ENCODE measurements at places on chromosomes 4 and X.

GRCh38 chr4:153295131-153295755, 49.2 kb upstream of the MND1 start:
- DNase-seq = no peak

GRCh38 chr4:23333556-23333945, 556.3 kb downstream of the PPARGC1A start:
- DNase-seq = no peak

DNA sequence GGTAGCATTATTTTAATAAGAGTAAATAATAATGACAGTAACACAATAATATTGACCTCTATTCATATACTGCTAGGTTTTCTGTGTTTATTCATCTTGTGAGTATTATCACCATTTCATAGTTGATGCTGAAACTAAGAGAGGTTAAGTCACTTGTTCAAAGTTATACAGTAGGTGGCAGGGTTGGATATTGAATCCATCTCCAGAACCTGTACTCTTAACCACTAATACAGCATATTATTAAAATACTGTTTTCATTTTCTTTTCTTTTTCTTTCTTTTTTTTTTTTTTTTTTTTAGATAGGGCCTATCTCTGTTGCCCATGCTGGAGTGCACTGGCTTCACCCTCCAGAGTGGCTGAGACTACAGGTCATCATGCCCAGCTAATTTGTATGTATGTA, 7.1 kb upstream of the ELF2 start:
- DNase-seq = no peak

DNA sequence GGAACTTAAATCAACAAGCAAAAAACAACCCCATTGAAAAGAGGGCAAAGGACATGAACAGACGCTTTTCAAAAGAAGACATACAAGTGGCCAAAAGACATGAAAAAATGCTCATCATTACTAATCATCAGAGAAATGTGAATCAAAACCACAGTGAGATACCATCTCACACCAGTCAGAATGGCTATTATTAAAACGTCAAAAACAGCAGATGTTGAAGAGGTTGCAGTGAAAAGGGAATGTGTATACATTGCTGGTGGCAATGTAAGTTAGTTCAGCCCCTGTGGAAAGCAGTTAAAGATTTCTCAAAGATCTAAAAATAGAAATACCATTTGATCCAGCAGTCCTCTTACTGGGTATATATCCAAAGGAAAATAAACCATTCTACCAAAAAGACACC, 22.6 kb downstream of the RTL9 start:
- DNase-seq = no peak

DNA sequence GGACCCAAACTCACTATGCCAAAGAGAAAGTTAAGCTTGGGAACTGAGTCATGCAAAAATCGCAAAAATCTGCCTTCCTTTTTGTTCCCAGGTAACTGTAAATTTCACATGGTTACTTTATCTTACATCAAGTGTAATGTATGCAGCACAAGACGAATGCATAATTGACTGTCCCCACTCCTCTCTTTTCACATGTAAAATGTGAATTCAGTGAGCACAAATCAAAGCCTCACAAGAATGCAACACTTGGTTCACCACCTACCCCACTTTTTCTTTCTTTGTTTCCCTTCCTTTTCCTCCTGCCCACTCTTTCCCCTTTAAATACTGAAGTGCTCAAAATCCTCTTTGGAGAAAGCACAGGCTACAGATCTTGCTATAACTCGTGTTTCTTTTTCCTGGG, 53.2 kb downstream of the MAGED4B start:
- DNase-seq = no peak

GRCh38 chr4:80239480-80240150, 26.8 kb upstream of the FGF5 start:
- DNase-seq = no peak

GRCh38 chr4:159360549-159360948, 257.7 kb downstream of the RAPGEF2 start:
- DNase-seq = no peak

- DNase-seq = peak; percentile 8
Measured at GRCh38 chrX:119488749-119489148, 20.5 kb downstream of the SLC25A5 start.

DNA sequence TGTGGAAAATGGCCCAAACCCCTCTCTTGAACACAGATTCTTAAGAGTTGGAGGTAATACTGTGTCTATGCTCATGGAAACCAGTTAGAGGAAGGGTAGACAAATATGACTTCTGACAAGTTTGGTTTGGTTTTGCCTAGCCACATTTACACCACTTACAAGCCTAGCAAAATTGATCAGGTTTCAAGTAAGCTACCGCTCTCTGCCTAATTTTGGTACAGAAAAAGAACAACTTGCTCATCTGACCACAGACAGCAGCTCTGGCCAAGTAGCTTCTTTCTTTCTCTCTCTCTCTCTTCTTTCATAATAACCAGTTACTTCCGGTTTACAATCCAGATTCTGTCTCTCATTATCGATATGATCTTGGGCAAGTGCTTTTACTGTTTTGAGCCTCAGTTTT, 260.0 kb downstream of the GLUD2 start:
- DNase-seq = no peak

- no peak for DNase-seq
Measured at GRCh38 chr4:4720646-4721045, 138.8 kb upstream of the MSX1 start.

DNA sequence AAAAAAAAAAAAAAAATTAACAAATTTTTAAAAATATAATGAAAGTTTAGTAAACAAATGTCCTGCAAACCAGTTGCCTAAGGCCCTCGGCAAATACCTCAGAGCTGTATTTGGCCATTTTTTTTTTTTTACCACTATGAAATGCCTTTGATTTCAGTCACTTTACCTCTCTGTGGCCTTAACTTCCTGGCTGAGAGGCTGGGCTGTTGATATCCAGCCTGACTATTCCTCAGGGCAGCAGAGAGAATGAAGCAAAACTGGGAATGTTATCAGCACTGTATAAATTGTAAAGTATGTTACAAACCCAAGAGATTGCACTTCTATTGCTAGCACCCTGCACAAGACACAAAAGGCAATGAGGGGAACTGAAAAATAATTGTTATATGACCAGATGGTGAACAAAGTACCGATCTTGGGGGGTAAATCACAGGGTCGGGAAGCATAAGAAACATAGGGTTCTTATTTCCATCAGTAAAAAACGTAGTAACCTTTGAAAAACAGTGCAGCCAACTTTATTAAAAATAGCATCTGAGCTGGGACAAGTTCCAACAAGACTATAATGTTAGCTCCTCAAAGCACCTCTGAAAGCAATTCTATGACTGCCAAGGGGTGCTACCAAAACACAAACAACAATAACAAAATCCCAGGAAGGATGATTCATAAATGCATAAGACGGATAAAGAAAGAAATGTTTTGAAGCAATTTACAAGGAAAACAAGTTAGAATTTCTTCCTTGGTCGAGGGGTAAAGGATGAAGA, 18.1 kb downstream of the USP46 start:
- DNase-seq = no peak

DNA sequence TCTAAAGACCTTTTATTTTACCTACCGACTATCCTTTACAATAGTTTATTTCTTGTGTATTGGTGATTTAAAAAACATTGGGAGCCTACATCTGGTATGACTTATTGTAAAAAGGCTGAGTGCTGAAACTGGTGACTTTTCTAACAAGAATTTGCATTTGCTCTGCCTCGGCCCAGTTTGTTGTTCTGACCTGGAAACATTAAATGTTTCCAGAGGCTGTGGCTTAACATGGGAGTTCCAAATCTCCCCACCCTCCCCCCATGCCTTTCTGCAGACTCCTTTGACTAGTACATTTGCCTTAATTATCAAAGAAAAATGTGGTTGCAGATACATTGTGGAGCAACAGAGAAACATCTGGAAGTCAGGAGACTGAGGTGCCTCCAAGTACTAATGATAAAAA, 39.8 kb downstream of the SPCS3 start:
- no peak for DNase-seq

DNA sequence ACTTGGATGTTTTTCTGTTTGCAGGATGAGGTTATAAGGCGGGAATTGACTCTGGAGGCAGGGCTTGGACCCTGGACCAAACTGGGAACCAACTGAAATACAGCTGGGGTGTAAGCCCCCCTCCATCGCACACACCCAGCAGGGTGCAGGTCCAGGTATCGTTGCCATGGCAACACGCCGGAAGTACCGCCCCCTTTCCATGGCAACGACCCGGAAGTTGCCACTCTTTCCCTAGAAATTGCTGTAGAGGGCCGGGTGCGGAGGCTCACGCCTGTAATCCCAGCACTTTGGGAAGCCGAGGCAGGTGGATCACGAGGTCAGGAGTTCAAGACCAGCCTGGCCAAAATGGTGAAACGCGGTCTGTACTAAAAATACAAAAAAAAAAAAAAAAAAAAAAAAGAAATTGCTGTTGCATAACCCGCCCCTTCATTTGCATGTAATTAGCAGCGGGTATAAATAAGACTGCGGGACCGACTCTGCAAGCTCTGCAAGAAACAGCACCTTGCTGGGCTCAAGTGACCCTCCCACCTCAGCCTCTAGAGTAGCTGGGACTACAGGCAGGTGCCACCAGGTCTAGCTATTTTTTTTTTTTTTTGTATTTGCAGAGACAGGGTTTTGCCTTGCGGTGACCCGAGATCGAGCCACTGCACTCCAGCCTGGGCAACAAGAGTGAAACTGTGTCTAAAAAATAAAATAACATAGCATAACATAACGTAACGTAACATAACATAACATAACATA, 139.6 kb downstream of the CRLF2 start:
- no peak for DNase-seq

DNA sequence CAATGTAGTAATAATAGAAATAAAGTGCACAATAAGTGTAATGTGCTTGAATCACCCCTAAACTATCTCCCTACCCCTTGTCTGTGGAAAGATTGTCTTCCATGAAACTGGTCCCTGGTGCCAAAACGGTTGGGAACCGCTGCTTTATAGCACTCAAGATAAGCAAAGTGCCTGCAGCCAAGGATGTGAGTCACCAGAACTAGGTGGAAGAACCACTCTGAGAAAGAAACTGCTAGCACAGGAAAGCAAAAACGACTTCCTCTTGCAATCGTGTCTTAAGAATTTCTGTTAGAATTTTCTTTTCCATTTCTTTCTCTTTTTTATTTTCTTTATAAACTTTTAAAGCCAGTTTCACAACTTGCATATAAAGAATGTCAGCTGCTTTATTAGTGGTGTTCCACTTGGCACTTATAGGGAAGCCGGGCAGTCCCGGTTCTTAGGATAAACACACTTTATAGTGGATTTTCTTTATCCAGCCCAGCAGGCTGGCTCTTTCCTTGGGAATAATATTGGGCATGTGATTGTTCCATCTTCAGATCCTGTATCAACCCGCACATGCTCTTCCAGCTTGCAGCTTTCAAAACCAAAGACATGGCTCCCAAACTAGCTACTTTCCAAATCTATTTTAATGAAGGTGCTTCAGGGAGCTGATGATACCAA, 32.3 kb upstream of the CXCL8 start:
- no peak for DNase-seq

GRCh38 chrX:18707426-18708049, at the start of gene PPEF1:
Gene PPEF1 (plus strand): TSS chrX:18707645. CDS start chrX:18707781, 136 bp downstream.
- no peak for DNase-seq

DNA sequence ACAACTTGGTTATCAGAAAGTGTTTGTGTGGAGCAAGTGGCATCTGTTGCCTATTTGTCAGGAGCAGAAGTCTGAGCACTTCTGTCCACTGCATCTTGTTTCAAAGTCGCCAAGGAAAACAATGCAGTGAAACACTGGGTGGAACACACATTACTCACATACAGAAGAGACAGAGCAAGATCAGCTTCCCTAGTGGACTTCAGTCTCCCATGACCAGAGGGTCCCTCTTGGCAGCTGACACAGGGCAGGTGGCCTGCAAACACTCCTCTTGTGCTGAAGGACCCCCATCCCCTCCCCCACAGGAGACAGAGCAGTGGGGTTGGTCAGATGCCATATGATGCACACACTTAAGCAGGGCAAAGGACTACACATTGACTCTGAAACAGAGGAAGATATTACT, 3.6 kb upstream of the BBS12 start:
- no peak for DNase-seq

- peak; percentile 40 for DNase-seq
Measured at GRCh38 chr4:38856524-38857337, at the start of gene TLR6. Gene TLR6 (minus strand): TSS chr4:38856817. CDS start chr4:38829473, 27,344 bp downstream.

DNA sequence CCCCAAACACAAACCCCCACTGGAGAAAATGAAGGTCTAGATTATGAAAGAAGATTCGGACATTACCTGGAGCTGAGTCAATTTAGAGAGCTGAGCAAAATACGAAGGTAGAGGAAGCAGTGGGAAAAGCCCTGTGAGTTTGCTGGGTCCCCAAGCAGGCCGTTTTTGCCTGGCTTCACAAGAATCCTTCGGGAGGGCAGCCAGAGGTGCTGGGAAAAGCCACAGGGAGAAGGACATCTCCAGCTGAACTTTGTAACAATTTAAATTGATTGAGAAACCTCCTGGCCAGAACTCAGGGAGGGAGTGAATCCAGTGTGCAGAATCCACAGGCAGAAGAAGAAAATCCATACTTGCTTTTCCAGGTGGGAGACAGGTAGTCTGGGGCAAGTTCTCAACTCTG, 319.1 kb upstream of the CT83 start:
- DNase-seq = no peak

DNA sequence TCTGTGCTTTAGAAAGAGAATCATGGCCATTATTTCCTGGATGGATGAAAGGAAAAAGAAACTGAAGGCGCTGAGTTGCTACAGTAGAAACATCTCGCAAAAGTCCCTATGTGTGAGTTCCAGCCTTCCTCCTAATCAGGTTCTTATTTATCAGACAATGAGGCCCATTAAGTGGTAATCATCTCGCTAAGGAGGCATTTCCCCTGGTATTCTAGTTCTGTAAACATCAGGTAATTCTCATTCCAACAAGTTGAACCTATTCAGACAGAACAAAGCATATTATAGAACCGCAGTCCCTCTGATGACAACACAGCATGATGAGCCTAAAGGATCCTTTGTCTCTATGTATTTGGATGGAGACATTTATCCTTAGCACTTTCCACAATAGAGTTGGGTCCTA, 205.7 kb upstream of the MAOA start:
- DNase-seq = no peak

- no peak for DNase-seq
Measured at GRCh38 chrX:132742246-132742645, 216.2 kb downstream of the HS6ST2 start.

DNA sequence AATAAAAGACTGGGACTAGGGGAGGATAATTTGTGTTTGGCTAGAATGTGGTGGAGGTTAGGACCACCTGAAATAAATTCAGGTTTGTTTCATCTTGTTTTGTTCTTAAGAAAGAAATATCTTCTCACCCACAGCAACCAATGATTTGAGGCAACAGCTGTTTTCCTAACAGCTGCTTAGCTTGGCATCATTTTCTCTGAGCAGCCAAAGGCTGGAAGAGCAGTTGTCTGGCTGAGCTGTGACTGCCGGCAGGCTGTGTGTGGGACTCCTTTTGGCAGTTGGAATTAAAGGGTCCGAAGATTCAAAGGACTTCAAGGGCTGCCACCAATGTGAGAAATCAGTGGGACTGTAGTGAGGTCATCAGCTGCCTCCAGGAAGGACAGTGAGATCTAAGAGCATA, 5.0 kb downstream of the TRIM75 start:
- no peak for DNase-seq
